ENCODE measurements at places on chromosomes 12 and 14. TPM values are rescaled to one million over a fixed set of nuclear protein-coding genes. Genes with fewer than 3 reads are reported as not detected.
A peak's percentile ranks its signal among the peaks of the same experiment; 100 is the strongest.

Gene CLEC2A
- not detected for total RNA-seq

GRCh38 chr12:54725233-54725843, 77.2 kb upstream of the DCD start:
- DNase-seq = no peak

- no peak for DNase-seq
Measured at GRCh38 chr12:546265-546919, 86.7 kb downstream of the B4GALNT3 start.

DNA sequence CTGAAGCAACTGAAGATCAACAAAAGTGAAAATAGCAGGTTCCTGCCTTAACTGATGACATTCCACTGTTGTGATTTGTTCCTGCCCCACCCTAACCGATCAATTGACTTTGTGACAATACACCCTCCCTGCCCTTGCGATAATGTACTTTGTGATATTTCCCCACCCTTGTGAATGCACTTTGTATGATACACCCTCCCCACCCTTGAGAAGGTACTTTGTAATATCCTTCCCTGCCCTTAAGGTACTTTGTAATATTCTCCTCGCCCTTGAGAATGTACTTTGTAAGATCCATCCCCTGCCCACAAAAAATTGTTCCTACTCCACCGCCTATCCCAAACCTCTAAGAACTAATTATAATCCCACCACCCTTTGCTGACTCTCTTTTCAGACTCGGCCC, 41.4 kb downstream of the BCAT1 start:
- DNase-seq = no peak

DNA sequence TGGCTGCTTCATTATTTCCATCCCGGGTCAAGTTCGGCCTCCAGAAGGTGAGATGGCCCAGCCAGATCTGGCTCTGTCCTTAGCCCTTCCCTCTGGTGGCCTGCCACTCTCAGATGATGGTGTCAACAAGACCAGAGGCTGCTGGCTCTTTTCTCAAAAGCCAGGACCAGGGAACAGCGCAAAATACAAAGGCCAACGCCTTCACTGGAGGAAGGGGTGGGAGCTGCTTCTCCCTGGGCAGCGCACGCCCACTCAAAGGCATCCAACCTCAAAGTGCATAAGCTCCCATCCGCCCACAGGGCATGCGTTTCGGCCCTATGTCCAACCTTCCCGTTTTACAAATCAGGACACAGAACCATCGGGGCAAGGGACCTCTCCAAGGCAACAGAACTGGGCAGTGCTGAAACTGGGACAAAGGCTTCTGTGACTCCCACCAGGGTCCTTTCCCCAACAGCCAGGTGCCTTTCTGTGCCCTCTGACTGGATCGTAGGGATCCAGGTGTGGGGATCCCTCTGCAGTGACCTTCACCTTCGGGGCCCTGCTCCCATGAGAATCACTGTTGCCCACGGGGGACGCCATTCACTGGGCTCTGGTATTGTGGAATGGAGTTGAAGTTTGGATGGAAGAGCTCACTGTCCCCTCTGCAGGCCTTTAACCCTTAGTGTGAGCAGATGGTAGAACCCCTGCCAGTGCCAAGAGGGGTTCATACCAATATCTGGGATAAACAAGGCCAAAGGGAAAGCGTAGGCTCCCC, 76.8 kb downstream of the NINJ2 start:
- no peak for DNase-seq

GRCh38 chr14:73025544-73025943, 1.4 kb downstream of the ZFYVE1 start:
- no peak for DNase-seq

GRCh38 chr12:80353254-80353653, 90.8 kb upstream of the PTPRQ start:
- DNase-seq = no peak

DNA sequence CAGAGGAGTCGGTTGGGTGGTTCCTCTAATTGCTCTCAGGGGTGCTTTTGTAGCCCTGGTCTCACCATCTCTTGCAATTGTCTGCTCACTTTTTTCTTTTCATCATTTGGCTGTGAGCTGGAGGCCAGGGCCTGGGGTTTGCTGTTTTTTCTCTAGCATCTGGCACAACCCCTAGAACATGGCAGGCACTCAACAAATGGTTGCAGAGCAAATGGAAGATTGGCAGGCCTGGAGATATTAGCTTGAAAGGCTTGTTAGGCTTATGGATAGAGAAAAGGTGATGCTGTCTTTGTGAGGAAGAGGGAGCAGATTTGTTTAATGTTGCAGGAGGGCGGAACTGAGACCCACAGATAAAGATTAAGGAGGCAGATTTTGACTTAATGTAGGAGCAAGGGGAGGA, 47.0 kb downstream of the GALNT8 start:
- no peak for DNase-seq

Gene OTOGL
- 8.8 TPM for total RNA-seq

GRCh38 chr12:2138871-2139308, 86.1 kb downstream of the CACNA1C start:
- no peak for DNase-seq

- DNase-seq = no peak
Measured at GRCh38 chr12:94831081-94831751, 172.3 kb downstream of the NDUFA12 start.

- DNase-seq = no peak
Measured at GRCh38 chr12:103128862-103129501, 171.5 kb downstream of the ASCL1 start.

- peak; percentile 61 for DNase-seq
Measured at GRCh38 chr12:93521225-93522080, 51.0 kb upstream of the SOCS2 start.

- DNase-seq = no peak
Measured at GRCh38 chr14:64520699-64521098, 16.1 kb downstream of the ZBTB1 start.

DNA sequence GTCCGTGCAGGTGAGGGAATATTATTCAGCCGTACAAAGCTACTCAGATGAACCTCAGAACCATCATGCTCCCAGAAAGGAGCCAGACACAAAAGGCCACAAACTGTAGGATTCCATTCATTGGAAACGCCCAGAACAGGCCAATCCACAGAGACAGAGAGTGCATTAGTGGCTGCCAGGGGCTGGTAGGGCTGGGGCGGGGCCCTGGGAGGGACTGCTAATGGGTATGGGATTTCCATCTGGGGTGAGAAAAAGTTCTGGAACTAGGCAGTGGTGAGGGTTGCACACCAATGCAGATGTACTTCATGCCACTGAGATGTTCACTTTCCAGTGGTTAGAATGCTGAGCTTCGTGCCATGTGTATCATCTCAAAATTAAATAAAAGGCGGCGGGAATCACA, 101.1 kb downstream of the RFLNA start:
- DNase-seq = peak; percentile 65

- DNase-seq = no peak
Measured at GRCh38 chr12:51320695-51321320, 3.2 kb downstream of the BIN2 start.

DNA sequence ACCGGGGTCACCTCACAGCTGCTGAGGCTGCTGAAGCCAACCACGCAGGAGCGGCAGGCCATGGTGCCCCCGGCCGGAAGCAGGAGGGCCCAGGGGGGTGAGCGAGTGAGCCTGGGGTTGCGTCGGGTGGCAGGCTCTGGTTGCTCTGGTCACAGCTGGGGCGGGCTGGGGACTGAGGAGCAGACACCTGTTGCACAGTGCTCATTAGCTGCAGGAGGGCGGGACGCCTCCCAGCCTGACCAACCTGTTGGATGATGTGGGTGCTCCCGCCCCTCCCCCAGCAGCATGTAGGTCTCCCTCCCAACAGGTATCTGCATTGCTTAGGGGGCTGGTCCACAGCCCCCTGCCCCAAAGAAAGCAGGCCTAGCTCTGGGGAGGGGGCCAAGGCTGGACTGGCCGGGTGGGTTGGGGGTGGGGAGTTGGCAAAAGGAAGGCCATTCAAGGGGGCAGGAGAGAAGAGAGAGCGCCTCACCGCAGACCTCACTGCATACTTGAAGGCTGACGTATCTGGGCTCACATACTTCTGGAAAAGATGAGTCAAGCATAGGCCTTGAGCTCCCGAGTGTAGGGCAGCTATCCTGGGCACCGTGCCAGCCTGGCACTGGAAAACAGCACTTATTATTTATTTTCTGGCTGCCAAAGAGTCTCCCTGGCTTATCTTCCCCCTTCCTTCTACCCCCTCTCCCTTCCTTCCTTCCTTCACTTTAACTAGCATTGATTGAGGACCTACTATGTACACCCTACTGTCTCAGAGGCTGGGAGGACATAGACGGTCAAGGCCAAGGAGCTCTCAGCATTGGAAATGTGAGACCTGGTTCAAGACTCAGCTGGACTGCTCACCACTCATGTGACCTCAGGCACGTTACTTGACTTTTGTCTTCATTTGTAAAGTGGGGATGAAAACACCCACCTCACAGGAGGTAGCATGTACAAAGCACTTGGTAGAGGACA, at the start of gene KRT80:
Gene KRT80, minus strand, starts transcription at position 174 of the 951 bp plus-strand sequence. Its CDS starts 112 bp downstream, at position 62.
- DNase-seq = peak; percentile 91

Gene CLEC9A
- 0.26 TPM for total RNA-seq

- DNase-seq = no peak
Measured at GRCh38 chr12:75759196-75759595, 247.8 kb upstream of the KRR1 start.

Gene LRP1
- total RNA-seq = 140 TPM

Gene SLC25A47
- total RNA-seq = not detected

Gene LRRK2
- total RNA-seq = 16.8 TPM

Gene KLRC1
- total RNA-seq = not detected

DNA sequence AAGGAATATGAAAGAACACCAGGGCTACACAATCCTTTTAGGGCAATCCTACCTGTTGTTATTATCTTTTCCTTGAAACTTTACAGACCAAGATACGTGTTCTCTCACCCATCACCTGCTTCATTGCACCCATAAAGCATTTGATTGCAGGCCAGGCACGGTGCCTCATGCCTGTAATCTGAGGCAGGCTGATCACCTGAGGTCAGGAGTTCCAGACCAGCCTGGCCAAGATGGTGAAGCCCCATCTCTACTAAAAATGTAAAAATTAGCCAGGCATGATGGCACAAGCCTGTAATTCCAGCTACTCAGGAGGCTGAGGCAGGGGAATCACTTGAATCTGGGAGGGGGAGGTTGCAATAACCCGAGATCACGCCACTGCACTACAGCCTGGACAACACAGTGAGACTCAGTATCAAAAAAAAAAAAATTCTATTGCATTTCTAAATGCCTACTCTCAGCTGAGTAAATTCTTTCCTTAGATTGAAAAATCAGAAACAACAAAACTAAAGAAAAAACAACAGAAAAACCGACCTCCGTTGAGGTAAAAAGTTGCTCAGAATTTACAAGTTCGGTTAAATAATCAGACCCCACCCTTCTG, 183.7 kb upstream of the TMEM132C start:
- no peak for DNase-seq

Gene ADCY4
- 45.3 TPM for total RNA-seq

DNA sequence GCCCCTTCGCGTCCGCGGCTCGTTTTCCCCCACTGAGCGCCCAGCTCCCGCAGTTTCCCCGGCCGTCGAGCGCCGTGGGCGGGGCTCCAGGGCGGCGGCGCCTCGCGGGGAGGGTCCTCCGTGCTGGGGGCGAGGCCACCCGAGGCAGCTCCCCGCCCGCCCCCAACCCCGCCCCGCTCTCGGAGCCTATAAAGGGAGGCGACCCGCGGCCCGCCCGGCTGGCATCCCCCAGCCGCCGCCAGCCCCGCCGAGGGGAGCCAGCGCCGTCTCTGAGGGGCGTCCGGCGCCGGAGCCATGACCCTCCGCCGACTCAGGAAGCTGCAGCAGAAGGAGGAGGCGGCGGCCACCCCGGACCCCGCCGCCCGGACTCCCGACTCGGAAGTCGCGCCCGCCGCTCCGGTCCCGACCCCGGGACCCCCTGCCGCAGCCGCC, at the start of gene TAMALIN:
Gene TAMALIN, plus strand, starts transcription at position 221 of the 432 bp plus-strand sequence. Its CDS starts 74 bp downstream, at position 295.
- peak; percentile 84 for DNase-seq

- no peak for DNase-seq
Measured at GRCh38 chr12:120468325-120468820, 1.2 kb downstream of the SRSF9 start.

DNA sequence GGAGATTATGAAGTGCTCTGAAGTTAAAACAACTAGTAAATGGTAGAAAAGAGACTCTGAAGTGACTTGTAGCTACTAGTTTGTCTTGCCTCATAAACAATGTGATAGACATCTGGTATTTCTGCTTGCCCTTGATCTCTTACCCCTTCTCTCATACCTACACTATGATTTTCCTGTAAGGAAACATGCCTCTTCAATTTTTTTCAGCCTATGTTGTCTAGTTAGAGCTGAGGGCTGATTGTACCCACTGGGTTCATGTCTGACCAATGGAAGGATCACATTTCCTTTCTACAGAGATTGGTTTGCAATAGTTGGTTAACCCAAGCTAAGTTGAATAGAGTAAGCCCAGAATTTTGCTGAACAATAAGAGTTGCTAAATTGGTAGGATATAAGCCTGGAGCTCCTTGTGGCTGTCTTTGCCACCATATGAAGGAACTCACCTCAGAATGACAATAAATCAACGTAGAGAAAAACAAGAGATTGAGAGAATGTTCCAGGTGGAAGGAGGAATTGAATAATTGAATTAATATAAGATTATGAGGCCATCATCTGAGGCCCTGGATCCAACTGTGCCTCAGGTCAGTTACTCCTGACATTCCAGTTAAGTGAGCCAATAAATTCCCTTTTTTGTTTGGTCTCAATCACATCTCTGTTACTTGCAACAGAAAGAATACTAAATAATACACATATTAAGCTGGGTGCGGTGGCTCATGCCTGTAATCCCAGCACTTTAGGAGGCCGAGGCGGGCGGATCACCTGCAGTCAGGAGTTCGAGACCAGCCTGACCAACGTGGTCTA, 346.4 kb downstream of the ZFP36L1 start:
- no peak for DNase-seq

GRCh38 chr14:52044791-52045522, 23.9 kb downstream of the NID2 start:
- DNase-seq = no peak

Gene CD163
- 174 TPM for total RNA-seq

DNA sequence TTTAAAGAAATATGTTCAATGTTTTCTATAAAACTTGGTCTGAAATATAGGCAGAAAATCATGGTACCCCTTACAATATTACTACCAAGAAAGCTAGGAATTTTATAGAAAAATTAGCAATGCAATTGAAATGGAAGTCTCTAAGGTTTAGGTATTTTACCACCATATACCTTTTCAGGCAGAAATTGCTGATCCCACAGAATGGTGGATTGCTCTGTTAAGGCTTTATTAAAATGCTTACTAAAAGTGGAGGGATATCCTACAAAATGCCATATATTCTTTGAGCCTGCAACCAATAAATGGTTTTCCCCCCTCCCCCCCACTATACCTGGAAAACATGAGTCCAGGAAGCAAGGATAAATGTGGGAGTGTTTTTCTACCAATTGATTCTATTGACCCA, 718.1 kb upstream of the NOVA1 start:
- no peak for DNase-seq

DNA sequence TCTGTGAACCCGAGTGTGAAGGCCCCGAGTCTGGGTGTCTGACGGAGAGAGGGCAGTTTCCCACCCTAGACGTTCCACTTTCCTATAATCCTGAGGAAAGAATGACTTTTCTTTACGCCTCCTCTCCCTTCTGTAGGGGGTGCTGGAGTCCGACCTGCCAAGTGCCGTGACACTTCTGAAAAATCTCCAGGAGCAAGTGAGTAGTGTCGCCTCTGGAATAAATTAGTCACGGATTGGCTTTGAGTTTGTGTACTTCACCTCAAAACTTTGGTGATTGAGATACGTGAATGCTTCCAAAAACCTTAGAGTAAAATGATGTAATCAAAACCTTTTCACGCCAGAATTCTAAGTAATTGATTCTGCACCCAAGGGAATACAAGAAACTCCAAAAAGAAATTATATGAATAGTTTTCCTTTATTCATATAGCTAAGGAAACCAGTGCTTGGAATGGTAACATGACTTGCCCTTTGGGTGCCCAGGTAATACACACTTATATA, 452 bp downstream of the NGDN start:
- DNase-seq = no peak

Gene TNS2
- total RNA-seq = 145 TPM
